ENCODE measurements at places on chromosomes 4 and X.

GRCh38 chr4:6184169-6184568 is 16.2 kb downstream of the JAKMIP1 start:
- no peak for DNase-seq

DNA sequence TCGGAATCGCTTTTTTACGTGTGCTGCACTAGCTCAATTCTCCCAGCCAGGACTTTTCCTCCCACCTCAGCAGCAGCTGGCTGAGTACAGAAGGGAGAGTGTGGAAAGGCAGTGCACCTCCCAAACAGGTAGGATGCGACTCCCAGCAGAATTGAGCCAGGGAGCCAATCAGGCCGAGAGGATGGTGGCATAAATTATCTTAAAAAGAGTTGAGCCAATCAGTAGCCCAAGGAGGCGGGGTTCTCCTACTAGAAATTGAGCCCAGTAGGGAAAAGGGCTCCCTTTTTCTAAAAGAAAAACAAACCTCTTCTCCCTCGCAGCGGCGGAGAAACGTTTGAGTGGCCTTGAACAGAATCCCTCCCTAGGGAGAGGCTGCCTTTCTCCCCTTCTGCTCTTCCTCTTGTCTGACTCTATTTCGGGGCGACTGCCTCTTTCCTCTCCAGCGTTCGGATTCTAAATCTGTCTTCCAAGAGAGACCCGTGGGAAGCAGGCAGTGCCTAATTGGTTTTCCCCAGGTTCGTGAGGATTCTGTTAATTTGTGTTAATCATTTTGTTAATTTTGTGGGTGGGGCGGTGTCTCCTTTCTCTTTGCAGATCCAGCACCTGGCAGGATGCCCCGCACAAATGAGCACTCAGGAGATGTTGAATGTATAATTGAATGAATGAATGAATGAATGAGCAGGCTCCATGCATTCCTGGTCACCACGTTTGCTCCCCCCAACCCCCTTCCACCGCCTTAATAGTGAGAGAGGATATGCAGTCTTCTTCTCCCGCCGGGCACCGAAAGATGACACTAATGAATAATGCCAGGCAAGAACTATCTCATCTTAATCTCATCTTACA is at the start of gene GABRG1:
GABRG1 (minus strand) TSS at position 142 of the 843 bp plus-strand sequence; CDS start at position 1, 141 bp downstream.
- no peak for DNase-seq

GRCh38 chr4:9962611-9963314 is 58.5 kb downstream of the SLC2A9 start:
- DNase-seq = no peak

DNA sequence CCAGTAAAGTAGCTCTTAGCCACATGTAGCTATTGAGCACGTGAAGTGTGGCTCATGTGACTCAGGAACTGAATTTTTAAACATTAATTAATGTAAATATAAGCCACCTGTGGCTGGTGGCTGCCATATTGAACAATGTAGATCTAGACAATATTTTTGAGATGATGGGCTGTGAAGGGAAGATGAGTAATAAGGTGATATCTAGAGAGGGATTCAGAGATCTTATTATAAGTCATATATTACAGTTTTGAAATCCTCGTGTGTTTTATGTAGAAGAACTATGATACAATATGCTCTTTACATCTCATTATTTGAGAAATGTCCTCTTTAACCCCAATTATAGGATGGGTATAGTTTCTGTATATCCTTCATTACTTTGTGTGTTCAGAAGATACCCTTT is 5.6 kb downstream of the GAR1 start:
- DNase-seq = no peak

DNA sequence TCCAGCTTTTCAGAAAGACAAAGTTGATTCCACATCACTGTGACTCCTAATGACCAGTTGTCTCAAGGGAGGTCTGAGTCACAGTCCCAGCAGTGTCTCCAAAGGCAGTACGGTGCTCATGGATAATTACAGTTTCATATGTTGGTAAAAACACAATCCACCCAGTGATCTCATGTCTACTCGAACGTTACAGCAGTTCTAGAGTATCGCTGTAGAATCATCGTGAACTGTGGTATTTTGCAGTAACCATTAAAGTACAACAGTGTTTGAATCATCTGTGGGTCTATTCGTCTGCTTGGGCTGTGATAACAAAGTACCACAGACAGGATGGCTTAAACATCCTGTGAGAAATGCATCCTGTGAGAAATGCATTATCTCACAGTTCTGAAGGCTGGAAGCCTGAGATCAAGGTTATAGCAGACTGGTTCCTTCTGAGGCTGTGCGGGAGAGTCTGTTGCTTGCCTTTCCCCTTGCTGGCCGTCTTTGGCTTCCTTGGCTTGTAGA is 121.1 kb upstream of the SORBS2 start:
- peak; percentile 13 for DNase-seq

DNA sequence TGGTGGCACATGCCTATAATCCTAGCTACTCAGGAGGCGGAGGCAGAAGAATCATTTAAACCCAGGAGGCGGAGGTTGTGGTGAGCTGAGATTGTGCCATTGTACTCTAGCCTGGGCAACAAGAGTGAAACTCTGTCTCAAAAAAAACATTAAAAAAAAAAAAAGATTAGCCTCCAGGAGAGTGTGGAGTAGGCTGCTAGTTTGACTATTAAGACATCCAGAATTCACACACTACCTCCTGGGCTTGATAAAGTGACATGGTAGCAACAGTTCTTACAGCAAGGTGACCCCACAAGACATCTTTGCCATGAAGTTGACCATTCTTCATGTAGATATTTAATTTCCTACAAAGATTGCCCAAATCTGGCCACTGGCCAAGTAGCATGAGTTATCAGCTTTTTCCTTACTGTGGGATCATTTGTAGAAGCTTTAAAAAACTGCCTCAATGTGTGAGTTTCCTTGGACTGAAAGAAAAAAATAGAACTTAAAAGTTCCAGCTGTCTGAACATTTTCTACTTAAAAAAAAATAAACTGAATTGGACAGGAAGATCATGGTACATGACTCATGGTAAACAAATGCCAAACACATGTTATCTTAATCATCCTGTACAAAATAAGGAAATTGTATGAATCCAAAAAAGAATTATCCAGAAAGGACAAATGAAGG is 35.3 kb upstream of the SPRY1 start:
- DNase-seq = peak; percentile 93

DNA sequence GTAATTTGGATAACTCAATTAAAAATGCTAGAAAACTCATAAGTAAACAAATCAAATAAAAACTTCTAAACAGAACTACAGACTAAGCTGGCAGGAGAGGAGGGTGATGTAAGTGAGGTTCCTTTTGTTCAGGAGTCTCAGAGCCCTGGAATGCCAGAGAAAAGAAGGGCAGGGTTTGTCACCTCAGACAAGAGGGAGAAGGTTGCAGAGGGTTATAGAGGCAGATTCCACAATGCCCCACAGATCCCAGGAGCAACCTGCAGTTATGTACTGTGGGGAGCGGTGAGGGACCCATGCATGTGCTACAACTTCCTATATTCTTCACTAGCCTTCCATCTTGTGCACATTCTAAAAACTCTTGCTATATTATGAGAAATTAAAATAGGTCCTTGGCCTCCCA is 129.7 kb downstream of the CFAP299 start:
- DNase-seq = no peak

- no peak for DNase-seq
These were observed 280.7 kb upstream of the GK2 start for GRCh38 chr4:79688691-79689090.

- no peak for DNase-seq
These were observed 164.9 kb upstream of the KLF3 start for GRCh38 chr4:38499101-38499500.

GRCh38 chrX:103446665-103447302 is 70.4 kb downstream of the BEX3 start:
- DNase-seq = no peak

DNA sequence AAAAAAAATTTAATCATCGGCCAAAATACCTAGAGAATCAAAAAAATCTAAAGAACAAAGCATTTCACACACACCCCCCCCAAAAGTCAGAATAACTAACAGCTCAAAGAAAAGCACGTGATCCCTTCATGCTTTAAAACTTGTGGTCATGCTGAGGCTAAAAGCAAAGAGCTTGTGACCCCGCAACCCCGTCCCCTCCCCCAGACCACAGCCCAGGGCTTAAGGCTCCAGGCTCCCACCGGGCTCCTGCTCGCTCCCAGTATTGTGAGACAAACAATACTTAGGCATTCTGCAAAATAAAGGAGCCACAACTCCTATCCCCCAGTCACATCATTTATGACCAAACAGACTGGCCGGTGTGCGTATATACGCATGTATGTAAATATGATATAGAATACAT is 62.1 kb upstream of the CCDC160 start:
- no peak for DNase-seq

- DNase-seq = no peak
These were observed 180.2 kb downstream of the RBM46 start for GRCh38 chr4:154961263-154961662.

- DNase-seq = no peak
These were observed 29.7 kb downstream of the PRRG1 start for GRCh38 chrX:37378830-37379229.

GRCh38 chr4:151702256-151702655 is 58.6 kb downstream of the GATB start:
- DNase-seq = no peak

GRCh38 chr4:17285747-17286146 is 226.1 kb downstream of the QDPR start:
- DNase-seq = no peak

DNA sequence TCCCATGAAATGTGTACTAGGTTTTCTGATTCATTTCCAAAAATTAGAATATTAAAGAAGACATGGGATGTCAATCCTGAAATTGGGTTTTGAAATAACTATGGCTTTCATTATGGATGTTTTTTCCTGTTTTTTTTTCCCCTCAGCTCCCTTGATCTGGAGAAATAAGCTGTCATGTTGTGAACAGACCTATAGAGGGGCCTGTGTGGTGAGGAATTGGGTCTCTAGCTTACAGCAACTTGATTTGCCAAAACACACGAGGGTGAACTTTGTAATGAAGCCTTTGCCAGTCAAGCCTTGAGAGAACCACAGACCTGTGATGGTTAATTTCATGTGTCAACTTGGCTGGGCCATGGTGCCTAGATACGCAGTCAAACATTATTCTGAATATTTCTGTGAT is 2413.6 kb downstream of the PCDH7 start:
- DNase-seq = no peak

DNA sequence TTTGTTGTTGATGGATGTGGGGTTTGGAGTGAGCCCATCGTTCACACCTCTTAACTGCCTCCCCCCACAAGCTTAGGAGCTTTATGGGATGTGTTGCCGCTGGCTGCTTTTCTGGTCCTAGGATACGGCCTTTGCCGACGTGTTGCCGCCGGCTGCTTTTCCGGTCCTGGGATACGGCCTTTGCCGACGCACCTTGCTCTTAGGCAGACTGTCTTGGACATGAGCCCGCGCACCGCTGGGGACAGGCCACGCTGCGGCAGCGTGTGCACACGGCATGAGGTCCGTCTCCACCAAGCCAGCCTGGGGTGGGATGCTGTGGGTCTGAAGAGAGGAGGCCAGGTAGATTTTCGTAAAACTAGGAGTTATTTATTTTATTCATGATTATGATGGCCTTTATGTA is 14.2 kb downstream of the RGS12 start:
- DNase-seq = no peak

- DNase-seq = peak; percentile 68
These were observed 39.4 kb downstream of the STIM2 start for GRCh38 chr4:26899991-26900390.

DNA sequence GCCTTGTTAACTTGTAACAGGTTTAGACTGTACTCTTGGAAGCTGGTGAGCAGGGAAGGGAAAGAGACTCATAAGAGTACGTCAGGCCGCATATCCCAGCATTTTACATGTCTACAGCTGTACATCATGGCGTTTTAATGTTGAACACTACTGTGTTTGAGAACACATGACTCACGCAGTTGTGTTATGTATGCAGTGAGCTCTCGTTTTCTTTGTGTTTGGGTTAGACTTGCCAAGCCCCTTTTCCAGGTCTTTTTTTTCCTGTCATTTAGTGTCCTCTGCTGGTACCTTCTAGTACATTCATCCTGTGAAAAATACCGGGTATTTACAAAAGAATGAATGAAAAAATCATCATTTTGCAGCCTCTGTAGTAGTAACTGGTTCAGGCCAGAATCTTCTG is 35.3 kb downstream of the SMS start:
- peak; percentile 61 for DNase-seq

DNA sequence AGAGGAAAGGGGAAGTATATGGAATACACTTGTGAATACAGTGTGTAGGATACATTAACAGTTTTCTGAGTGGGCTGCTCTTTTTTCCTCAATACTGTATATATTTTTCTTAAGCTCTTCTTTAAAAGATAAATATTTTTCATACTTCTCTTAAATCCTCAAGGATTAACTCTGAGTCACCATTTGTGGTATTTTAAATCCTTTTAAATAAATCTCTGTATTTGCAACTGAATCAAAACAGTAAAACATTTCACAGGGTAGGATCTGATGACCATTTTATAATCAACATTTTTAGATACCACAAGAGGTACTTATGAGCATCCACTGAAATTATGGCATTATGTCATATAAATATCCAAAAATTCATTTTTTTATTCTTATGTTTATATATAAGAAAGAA is 87.6 kb downstream of the GAB1 start:
- no peak for DNase-seq

DNA sequence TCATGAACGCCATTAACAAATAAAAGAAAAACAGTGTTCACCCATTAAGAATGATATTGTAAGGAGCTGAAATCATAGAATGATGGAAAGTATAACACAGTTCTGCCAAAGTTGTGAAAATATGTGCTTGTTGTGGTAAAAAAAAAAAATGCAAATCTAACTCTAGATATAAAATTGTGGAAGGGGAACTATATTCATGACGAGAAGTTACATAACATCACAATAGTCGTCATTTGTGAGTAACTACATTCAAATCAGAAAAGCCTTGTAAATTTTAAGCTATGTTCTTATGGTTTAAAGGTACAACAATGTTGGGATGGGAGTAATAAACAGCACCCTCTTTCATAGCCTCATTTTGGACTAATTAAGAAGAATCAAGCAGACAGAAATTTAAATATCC is 57.6 kb upstream of the PRDM8 start:
- no peak for DNase-seq

- DNase-seq = no peak
These were observed 497.3 kb upstream of the BOD1L1 start for GRCh38 chr4:14124816-14125215.

DNA sequence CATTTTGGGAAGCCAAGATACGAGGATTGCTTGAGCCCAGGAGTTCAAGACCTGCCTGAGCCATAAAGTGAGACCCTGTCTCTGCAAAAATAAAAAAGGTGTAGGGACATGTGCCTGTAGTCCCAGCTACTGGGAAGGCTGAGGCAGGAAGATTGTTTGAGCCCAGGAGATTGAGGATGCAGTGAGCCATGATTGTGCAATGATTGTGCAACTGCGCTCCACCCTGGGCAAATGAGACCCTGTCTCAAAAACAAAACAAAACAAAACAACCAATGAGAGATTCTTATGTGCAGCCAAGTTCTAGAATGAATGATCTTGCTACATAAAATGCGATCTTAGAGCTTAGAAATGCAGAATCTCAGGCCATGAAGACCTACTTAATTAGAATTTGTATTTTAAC is 22.5 kb downstream of the SLC9B2 start:
- no peak for DNase-seq

DNA sequence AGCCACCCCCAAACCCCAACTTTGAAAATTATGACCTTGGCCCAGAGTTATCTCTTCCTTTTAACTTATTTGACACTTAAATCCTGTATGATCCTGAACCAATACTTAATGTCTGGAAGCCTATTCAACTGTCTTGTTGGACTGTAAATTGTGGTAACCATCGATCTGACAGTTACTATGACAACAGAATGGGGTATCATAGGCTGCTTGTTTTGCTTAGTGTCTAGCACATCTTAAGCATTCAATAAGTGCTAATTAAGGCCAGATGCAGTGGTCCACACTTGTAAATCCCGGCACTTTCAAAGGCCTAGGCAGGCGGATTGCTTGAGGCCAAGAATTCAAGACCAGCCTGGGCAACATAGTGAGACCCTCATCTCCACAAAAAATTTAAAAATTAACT is 175.0 kb downstream of the APBB2 start:
- DNase-seq = no peak

Measured in endothelial cell of umbilical vein (primary cell).